ENCODE measurements at places on chromosomes 1 and 21.

DNA sequence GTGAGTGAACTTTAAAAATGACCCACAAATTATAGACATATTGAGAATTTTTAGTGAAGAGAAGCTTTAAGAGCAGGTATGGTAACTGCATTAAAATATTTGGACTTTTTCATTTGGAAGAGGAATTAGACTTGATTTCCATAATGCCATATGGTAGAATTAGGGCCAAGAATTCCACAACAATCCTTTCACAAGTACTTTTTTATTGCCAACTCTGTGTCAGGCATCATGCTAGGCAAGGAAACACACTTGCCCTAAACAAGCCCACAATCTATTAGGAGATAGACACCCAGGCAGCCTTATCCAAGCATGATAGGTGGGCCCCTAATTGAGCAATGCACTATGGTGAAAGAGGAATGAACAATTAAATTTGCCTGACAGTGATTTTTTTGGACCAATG lies 353.0 kb downstream of the TGFB2 start:
- no peak for DNase-seq

DNA sequence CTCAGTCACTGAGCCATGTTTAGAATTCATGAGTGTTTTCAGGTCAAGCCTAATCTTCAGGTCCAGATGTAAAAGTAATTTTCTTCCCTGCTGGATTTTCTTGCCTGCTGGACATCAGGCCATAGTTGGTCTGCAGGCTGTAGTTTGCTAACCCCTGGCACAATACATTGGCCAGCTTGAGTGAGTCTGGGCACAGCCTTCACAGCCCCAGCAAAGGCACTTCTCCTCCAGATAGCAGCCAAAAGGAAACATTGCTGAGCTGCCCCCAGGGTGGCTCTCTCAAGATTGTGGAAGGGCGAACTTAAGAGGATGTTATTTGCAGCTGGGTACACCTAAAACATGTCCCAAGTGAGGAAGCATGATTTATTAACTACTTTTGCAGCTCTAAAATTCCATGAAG lies 126.8 kb downstream of the PIK3R3 start:
- no peak for DNase-seq

GRCh38 chr1:226019572-226019971 lies 20.4 kb upstream of the SDE2 start:
- DNase-seq = no peak

DNA sequence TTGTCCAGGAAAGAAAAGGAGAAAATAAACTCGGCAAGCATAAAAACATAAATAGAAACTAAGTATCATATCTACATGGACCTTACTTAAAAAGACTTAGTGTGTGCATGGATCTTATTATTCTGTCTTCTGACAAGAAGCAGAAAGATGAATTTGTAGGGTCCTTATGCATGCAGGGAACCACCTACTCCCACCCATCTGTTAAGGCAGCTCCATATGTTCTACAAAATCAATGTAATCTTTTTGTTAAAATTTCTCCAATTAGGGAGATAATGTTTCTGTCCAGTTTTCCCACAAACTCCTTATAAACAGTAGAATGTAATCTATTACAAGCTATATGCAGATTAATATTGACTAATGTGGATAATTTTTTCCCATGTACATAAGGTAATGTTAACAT lies 13.9 kb upstream of the PTPN14 start:
- DNase-seq = no peak

DNA sequence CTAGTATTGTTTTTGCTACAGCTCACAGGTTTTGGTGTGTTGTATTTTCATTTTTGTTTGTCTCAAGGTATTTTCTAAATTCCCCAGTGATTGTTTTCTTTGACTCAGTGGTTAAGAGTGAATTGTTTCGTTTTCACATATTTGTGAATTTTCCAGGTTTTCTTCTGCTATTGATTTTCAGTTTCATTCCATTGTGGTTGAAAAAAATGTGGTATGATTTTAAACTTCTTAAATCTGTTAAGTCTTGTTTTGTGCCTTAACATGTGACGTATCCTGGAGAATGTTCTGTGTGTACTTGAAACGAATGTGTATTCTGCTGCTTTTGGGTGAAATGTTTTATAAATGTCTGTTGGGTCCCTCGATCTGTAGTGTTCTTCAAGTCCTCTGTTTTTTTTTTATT lies 117.9 kb downstream of the KIF26B start:
- no peak for DNase-seq

- DNase-seq = no peak
These were observed 10.1 kb downstream of the TMCC2 start for GRCh38 chr1:205237526-205238484.

GRCh38 chr1:47036764-47037163 lies 13.3 kb downstream of the CYP4X1 start:
- no peak for DNase-seq

GRCh38 chr1:201212461-201213055 lies 21.9 kb downstream of the IGFN1 start:
- no peak for DNase-seq

DNA sequence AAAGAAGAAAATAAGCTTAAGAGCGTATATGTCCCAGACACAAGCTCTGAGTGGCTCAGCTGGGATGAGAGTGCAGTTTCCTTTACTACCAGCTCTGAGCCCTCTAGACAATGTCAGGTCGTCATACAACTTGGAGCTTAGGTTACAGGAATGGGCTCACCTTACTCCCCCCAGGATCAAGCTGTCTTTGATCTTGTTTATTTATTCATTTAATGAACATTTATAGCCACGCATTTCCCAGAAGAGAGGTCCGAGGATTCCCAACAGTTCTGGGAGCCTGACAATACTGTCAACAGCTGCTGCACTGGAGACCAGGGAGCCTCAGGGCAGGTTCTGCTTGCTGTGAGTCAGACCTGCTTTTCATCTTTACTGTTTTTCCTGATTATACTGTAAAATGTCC lies 378.9 kb downstream of the PLPP3 start:
- DNase-seq = peak; percentile 58

DNA sequence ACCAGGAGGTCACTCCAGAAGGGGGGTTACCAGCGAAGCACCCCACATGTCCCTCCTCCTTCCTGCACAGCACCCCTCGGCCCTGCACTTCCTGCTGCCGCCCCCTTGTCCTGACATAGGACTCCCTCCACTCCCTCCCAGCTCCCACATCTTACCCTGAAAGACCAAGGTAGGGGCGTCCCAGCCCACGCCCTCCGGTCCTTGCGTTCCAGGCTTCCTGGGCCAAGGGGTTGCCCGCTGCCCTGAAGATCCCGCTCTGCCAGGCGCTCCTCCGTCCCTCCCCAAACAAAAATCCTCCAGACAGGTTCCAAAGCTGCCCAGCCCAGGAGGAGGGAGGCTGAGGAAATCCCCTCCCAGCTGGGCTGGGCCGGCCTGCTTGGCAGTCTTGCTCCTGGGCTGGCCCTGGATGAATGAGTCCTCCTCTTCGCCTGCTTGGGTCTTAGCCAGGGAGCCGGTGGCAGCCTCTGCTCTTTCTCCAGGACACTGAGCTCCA lies at the start of gene RHBDL2:
TSS of gene RHBDL2 (minus strand) at position 304 of the 493 bp plus-strand sequence. CDS start 22,618 bp downstream, outside the sequence.
- no peak for DNase-seq

- DNase-seq = no peak
These were observed 85.0 kb downstream of the ATP1A1 start for GRCh38 chr1:116457946-116458604.

GRCh38 chr21:32414579-32415358 lies 2.3 kb downstream of the EVA1C start:
- no peak for DNase-seq

DNA sequence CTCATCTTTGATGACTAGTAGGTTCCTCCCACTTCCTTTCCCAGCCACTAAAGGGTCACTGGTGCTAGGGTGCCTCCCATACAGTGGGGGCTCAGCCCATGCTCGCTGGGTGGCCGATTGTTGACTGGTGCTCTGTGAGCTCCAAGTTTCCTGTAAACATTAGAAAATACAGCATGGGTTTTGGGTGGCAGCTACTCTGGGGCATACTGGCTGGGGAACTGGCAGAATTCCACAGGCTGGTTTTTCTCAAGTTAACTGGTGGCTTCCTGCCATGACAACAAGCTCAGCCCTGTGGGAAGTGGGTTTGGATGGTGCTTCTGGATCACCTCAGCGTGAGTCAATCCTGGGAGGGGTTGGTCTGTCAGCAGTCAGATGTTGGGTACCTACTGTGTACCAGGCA lies 28.7 kb upstream of the CRNN start:
- peak; percentile 93 for DNase-seq

- DNase-seq = no peak
These were observed 8.3 kb downstream of the MCOLN2 start for GRCh38 chr1:84988588-84988987.

DNA sequence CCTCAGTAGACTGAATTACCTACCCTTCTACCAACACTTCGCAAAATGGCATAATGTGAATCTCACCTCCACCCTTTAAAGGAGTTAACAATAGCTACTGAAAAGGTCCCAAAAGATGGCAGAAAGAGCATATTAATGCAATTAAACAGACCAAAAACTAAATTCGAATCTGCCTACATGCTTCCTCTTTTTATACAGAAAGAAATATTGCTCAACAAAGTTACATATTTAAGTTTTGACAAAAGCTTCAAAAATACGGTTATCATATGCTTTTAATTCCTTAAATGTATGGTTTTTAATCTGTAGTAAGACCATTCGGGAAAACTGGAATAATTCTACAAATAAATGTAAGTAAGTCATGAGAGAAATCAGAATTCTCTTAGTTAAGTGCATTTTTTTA lies 2.2 kb downstream of the APP start:
- no peak for DNase-seq

DNA sequence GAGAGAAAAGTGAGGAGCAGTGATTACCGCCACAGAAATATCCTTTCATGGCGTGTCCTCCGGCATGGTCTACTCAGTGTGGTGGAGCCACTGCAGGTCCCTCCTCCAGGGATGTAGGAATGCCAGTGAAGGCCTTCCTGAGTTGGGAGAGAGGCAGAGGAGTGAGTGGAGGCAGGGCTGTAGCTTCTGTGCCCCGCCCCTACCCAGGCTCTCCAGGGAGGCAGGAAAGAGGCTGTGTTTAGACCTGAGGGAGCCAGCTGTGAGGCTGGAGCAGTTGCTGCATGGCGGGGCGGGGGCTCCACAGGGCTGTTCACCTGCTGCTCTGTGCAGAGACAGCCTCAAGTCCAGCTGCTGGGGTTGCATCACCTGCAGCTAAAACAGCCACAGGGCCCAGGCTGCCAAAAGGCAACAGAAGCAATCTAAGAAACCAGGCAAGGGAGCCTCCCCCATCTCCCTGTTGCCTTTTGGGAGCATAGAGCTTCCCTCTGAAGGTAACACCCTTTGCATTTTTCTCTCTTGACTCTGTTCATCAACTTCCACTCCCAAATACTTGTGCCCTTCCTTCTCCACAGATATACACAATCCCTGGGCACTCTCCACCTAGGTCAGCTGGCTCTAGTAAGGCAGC lies 801 bp upstream of the ANXA9 start:
- no peak for DNase-seq

DNA sequence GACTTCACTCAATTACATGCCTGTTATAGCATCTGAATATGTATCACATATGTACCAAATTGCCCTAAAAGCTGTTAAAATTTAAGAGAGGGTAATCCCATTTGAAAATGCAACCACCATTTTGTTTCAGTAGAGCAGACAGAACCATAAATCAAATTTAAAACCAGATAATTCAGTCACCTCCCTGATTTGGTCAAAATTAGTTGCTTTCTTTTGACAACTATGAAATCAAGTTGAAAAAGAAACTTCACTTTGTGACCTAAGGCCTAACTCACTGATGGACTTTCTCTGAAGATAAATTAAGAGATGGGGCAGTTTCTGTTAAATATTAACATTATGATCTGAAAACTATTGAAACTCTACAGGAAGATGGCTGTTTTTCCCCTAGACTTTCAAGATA lies 6.7 kb downstream of the GORAB start:
- DNase-seq = no peak

DNA sequence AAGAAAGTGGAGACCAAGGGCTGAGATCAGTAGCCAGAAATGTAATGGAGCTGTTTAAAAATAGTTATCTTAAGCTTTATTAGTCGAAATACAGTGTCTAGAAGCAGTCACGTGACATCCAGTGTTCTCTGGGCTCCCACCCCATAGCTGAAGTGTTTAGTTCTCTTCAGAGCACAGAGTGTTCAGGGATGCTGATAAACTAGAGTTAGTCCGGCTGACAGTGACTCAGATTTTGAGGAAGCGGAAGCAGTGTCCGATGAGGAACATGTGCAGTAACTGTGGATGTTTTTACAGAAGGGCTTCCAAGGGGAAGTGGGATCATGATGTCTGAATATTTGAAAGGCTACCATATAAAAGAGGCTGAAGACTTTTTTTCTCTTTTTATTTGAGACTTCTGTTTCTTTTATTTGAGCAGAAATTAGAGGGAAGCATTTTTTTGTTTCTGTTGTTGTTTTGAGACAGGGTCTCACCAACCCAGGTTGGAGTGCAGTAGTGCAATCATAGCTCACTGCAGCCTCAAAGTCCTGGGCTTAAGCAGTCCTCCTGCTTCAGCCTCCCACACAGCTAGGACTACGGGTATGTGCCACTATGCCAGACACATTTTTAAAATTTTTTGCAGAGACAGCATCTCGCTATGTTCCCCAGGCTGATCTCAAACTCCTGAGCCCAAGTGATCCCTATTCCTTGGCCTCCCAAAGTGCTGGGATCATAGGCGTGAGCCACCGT lies 124.2 kb downstream of the GALNT2 start:
- DNase-seq = no peak

GRCh38 chr1:162625679-162626078 lies 6.6 kb upstream of the DDR2 start:
- DNase-seq = no peak

DNA sequence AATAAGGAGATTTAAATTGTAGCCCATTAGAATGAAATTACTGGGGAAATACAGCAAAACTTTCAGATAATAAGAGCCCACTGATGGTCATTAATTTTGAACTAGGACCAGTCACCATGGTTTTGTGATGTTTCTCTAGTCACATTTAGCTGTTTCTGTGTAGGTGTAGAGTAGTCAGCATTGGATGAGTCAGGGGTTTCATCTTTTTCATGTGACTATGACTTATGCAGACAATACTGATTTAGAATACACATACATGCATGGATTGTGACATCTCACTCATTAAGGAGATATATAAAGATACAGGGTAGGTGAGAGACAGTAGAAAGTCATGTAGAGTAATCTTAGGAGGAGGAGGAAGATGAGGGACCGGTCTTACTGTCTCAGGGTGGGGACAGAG lies 1192.7 kb downstream of the KCNT2 start:
- DNase-seq = no peak

DNA sequence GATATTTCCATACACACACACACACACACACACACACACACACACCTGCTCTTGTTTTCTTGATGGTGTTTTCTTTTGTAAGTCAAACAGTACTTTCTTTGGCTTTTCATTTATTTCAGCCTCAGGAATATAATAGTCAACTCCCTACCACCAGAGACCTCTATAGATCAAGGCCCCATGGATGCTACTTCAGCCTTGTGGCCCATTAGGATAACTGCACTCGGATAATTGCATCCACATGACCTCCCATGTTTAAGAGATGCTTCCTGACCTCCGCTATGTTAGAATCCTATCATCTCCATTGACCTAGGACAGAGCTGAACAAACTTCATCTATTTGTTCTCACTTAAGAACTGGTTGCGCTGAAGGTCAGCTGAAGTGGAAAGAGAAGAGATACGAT lies 1094.0 kb upstream of the B3GALT2 start:
- DNase-seq = no peak

- no peak for DNase-seq
These were observed 45.8 kb downstream of the TTC39A start for GRCh38 chr1:51284487-51284954.

Data from H4 (cell line).